ENCODE measurements at places on chromosomes 2 and 18. TPM values are rescaled to one million over a fixed set of nuclear protein-coding genes. Genes with fewer than 3 reads are reported as not detected.

Gene POTEE
- total RNA-seq: not detected

Gene M1AP
- total RNA-seq: not detected

Gene PROC
- not detected for total RNA-seq

Gene DIS3L2
- 17.2 TPM for total RNA-seq

Gene DSG2
- 1.3 TPM for total RNA-seq
